Activated T-cell treated with anti-CD3 and anti-CD28 coated beads for 4 hours (primary cell): ENCODE measurements at places on chromosomes 3 and 15.

DNA sequence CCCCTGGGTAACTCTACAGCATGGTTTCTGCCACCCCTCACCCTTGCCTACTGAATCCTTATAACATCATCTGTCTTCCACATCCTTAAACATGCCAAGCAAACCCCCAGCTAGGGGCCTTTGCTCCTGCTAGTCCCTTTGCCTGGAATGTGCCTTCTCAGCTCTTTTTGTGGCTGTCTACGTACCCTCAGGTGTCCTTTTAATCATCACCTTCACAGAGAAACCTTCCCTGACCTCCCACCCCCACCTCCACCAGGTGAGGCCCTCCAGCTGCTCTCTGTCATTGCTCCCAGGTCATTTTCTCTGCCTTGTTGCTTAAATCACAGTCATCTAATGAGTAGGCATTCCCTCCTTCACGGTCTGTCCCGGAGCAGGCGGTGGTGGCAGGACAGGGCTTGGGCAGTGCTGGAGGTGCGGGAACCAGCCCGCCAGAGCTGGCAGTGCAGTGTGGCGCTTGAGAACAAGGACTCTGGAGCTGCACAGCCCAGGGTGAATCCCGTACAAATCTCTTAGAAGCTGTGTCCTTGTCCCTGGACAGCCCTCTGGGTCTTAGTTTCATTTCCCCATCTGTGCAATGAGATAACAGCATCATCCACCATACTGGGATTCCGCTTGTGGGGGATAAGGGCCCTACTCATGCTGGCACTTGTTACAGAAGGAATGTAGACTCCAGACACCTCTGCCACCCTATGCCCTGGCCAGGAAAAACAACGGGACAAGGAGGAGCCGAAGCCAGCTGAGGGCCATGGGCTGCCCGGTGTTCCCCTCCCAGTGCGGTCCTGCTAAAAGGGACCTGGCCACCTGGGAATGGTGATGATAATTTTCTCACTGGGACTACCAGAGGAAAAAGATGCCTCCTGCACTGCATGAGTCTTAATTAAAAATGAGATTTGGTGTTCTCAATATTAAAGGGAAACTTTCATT is 52.1 kb upstream of the IQSEC1 start:
- DNase-seq = no peak

DNA sequence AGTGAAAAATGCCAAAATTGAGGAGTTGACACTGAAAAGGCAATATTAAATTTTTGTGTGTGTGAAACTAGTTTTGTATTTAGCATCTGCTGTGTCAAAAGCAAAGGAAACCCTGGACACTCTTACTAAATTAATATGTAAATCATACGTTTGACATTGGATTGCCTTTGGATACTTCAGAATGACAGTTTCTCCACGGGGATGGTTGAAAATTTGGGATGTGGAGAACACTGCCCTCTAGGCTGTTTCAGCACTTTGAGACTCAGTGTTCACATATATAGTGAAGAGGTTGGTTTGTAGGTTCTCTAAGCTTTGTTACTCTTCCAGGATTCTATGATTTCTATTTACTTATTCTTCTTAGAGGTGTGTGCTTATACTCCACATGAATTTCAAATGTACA is 3.0 kb downstream of the ROBO2 start:
- no peak for DNase-seq

DNA sequence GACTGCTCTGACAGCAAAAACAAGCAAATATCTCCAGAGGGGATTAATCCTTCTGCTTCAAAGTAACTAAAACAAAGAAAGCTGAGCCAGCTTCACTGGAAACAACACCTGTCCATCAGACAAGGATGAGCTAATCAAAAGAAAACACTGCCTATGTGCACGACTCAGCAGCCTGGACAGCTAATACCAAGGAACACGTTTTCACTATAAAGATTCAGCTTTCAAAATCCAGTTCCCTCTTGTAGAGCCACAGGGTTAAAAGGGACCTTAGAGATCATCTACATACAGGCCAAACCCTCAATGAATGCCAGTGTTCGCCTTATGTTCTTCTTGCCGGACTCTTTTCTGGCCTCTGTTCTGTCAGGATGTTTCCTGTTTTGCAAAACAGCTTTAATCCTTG is 6.9 kb downstream of the TUSC7 start:
- no peak for DNase-seq

DNA sequence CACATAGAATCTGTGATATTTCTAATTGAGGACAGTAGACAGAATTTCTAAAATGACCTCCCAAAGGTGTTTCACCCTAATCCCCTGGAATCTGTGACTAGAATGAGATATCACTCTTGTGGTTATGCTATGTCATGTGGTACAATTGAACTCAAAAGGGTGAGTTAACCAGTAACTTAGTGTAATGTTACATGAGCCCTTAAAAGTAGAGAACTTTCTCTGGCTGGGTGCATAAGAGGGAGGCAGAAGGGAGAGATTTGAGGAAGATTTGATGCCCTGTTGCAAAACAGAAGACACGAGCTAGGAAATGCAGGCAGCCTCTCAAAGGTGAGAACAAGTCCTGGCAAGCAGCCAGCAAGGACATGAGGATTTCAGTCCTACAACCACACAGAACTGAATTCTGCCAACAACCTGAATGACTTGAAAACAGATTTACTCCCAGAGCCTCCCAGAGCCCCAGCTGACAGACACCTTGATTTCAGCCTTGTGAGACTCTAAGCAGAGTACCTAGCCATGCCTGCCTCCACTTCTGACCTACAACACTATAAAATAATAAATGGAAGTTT is 160.3 kb downstream of the MTHFS start:
- DNase-seq = no peak

DNA sequence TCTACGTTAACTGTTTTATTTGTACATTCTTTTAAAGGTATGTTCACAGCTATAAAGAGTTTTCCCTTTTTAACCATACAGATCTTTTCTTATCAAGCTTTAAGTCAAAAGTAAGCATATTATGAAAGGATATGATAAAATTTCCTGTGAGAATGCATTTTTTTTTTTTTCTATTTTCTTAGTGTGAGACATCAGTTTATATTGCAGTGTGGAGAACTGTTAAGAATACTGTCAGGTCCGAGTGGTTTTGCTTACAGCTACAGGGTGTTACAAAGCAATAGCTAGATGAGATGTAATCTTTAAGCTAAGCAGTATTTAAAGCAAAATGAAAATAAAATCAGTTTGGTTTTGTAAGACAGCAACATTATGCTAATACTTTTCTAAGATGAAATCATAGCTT is 133.2 kb downstream of the SLC25A26 start:
- DNase-seq = no peak

GRCh38 chr15:72155003-72155621 is 36.9 kb downstream of the SENP8 start:
- no peak for DNase-seq

DNA sequence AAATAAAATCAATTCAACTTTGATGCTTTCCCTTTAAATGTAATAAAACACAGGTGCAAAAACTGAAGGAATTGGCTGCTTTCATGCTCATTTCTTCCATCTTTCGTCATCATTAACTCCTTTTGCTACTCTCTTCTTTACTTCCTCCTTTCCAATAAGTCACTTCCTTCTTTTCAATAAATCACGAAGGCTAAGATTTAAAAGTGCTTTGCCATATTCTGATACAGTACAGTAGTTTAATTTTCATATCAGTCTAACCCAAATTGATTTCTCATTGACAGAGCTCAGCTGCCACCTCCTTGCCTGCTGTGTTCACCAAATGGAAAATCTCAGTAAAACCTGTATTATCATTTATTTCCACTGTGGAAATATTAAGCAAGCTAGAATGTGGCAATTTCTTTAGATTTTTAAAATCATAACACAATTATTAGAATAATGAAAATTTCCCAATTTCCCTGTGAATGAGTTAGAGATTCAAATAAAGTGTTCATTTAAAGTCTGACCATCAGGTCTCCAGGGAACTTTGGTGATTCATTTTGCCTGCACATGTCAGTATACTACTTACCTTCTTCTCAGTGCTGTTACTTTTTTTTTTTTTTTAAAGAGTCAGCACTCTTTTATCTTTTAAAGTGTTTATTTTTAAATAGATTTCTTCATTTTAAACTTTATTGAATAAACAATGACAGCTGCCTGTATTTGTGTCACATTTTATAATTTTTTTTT is 41.6 kb downstream of the NANOGP8 start:
- no peak for DNase-seq

DNA sequence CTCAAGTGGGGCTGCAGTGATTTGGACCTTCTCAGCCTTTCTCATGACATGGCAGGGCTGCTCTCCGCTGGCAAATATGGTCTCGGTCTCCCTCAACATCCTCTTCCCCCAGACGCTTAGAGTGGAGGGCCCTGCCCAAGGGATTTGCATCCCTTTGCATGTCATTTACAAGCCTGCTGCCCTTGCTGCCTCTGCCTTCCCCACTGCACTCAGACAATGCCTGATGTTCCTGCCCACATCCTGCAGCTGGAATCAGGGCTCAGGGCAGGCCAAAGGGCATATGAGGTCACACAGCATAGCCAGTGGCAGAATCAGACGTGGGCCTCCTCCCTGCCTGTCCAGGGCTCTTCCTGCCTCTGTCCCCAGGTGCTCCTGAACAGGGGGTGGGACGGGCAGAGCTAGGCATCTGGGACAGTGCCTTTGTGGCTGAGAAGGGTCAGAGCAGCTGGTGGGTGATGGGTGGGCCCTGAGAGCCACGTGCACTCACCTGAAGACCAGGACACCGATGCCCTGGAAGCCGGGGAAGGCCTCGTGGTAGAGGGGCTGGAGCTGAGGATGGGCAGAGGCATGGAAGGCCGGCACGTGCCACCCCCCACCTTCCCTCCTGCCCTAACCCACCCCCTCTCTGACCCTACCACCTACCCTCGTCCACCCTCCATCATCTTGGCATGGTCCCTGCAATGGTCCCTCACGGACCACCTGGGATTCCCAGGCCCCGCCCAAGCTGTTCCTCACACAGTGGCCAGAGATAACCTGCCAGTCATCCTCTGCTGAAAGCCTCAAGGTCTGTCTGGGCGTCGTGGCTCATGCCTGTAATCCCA is 27.4 kb upstream of the GOLGA6C start:
- DNase-seq = no peak
